ENCODE measurements at places on chromosomes 3 and 15.
A peak's percentile ranks its signal among the peaks of the same experiment; 100 is the strongest.

DNA sequence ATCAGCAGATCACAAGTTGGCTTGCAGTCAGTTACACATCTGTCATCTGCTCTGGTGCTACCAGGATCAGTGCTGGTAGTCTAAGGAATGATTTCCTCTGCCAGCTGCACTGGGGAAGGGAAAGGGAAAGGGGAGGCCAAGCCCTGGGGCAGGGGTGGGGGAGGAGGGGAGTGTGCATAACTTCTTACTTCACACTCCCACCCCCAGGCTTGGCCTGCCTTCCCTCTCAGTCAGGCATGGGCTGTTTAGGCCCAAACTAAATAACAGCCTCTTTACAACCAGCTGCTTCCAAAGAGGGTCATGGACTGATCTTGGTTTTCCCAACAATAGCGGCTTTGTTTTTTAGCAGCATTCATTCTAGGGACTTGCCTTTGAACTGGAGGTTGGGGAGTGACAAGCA lies 86.1 kb upstream of the PSMD6 start:
- no peak for DNase-seq

DNA sequence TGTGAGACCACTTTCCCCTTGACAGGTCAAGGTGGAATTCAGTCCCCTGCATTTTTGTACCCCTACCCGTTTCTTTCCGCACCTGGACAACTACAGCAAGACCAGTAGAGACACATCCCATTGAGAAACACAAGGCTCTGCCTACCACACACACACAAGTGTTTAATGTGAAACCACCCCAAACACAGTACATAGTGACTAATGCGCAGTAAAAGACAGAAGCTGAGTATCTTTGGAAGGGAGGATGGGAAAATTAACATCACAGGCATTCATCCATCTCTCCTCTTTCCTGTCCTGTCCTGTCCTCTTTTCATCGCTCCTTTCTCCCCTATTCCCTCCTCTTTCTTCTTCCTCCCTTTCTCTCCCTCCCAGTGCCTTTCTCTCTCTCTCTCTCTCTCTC lies 64.8 kb downstream of the SCN11A start:
- DNase-seq = no peak

GRCh38 chr15:71106802-71107500 lies 8.3 kb upstream of the THSD4 start:
- DNase-seq = no peak

DNA sequence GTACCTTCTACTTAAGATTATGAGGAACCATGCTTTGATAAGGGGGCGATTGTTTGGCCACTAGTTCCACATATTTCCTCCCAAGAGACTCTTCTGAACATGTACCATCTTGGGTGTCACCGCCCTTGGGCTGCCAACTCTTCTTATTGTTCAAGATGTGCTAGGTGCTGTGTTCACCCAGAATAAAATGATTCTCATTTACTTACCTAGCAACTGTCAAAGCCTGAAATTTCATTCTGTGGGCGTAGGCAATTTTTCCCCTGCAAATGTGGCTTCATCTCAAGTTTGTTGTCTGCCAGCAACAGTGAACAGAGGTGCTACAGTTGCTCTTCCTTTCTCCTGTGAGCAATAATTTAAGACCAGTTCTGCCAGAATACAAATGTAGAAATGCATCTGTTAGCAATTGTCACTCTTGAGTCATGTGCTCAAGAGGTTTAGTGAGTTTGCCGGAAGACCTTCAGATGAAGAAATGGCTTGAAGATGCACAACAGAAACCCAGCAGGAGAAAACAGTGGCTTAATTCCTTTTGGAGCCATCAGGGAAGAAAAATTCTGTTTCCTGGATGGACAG lies 41.3 kb upstream of the RARB start:
- no peak for DNase-seq

- no peak for DNase-seq
These were observed 891 bp upstream of the DMXL2 start for GRCh38 chr15:51623386-51623938.

GRCh38 chr15:54803134-54803808 lies 393.5 kb downstream of the RSL24D1 start:
- no peak for DNase-seq

GRCh38 chr15:101617390-101617965 lies 34.7 kb downstream of the TM2D3 start:
- no peak for DNase-seq

DNA sequence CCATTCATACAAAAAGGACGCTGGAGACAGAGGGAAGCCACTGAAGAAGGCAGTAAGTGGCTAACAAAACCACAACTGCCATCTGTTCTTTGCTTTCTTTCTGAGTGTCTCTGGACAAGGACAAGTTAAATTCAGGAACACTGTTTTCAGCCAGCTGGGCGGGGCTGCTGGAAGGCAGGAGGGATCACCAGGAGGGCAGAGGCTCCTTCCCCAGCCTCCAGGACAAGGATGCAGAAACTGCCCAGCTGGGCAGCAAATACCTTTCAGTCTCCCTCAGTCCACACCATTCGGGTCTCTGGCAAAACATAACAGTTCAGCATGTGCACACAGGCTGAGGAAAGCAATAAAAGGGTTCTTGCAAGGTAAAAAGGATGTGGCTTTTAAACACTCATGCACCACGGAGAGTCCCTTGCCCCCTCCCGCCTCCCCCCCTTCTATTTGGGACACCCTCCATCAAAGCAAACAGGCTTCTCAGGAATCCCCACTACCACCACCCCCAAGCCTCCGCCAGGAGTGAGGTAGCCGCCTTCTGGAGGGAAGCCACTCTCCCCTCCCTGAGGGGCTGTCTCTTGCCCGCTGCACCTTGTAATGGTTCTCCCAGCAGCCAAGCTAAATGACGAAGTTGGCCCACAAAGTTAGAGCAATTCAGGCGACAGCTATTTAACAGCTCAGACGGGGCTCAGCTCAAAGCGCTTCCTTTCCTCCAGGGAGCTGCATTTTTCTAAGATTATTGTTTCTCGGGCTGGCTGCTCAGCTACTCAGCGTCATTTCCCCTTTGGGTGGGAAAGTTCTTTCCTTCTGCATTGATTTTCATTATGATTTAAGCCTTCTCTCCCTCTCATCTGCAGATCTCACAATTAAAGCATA lies 3.8 kb downstream of the HEG1 start:
- peak; percentile 69 for DNase-seq

- peak; percentile 74 for DNase-seq
These were observed 1.4 kb downstream of the FES start for GRCh38 chr15:90885432-90886290.

GRCh38 chr3:108472001-108472591 lies 38.3 kb downstream of the MYH15 start:
- DNase-seq = no peak

GRCh38 chr15:38860674-38861073 lies 296.1 kb upstream of the RASGRP1 start:
- DNase-seq = no peak

GRCh38 chr15:71186267-71186666 lies 71.0 kb downstream of the THSD4 start:
- no peak for DNase-seq
